Stimulated activated CD8-positive, alpha-beta memory T cell treated with anti-CD3 and anti-CD28 coated beads, Interleukin-2, amount 100 ng/mL, for 1 hour (primary cell): ENCODE measurements at places on chromosomes 2 and 18.

- DNase-seq = no peak
Measured at GRCh38 chr18:79744625-79745024, 53.1 kb upstream of the KCNG2 start.

DNA sequence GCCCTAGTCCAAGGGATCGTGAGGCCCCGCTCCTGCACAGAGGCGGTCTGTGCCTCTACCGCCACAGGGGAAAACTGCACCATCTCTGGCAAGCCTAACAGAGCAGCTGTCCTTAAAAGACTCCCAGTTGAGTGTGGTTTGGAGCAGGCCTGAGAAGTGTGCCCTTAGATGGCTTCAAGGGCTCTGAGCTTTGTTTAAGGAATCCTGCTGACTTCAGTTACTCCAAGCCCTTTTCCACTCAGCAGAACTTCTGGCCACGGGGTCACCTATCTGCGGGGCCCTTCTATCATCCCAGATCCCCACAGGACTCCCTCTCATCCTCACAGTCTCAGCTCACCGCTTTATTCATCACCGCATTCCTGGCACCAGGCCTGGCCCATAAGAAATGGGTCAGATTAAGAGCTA lies 131.5 kb downstream of the CCDC74A start:
- DNase-seq = no peak

DNA sequence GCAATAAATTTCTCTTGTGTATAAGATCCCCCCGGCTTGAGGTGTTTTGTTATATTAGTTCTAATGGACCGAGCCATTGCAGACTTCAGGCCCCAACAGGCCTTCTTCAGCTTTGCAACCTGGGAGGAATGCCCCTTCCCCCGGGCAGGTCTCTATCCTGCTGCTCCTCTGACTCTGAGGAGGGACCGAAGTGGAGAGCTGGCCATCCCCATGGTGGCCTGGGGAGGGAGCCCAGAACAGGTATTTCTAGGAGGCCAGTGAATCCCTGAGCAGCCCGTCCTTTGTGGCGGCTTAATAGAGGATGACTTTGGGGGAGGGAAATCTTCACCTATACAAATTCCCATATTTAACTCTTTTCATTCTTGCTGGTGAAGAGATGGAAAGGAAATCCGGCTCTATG lies 715.8 kb upstream of the SOX11 start:
- no peak for DNase-seq

GRCh38 chr2:138699421-138699820 lies 80.8 kb downstream of the NXPH2 start:
- no peak for DNase-seq
